ENCODE measurements at places on chromosomes 1 and 21.

DNA sequence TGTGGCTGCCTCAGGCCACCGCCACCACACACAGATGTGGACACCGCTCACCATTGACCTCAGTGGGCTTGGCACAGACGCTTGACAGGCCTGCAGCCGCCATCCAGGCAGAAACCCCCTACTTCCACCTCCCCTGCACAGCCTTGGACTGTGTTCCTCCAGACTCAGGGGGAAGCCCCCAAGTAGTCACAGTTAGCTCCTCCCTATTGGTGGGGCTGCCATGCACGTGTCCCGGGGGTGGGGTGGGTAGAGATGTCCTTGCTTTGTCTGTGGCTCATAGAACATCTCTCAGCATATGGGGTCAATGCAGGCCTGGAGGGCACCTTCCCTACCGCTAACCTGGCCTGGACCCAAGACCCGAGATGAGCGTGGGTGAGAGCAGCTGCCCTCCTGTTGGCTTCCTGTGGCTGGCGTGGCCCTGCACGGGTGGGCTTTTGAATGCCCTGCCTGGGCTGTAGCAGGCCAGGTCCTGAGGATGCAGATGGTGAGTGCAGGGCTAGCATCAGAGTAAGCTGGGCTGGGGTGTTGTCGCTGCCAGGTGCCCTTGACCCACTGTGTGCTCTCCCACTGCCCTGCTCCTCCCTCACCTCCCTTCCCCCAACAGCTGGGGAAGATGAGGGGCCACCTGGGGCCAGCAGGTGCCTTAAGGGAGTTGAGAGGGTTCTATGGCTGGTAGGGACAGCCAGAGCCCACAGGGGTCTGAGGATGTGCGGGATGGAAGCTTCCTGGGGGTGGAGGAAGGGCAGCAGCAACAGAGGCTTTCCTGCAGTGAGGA is 6.2 kb downstream of the CROCC start:
- DNase-seq: no peak

DNA sequence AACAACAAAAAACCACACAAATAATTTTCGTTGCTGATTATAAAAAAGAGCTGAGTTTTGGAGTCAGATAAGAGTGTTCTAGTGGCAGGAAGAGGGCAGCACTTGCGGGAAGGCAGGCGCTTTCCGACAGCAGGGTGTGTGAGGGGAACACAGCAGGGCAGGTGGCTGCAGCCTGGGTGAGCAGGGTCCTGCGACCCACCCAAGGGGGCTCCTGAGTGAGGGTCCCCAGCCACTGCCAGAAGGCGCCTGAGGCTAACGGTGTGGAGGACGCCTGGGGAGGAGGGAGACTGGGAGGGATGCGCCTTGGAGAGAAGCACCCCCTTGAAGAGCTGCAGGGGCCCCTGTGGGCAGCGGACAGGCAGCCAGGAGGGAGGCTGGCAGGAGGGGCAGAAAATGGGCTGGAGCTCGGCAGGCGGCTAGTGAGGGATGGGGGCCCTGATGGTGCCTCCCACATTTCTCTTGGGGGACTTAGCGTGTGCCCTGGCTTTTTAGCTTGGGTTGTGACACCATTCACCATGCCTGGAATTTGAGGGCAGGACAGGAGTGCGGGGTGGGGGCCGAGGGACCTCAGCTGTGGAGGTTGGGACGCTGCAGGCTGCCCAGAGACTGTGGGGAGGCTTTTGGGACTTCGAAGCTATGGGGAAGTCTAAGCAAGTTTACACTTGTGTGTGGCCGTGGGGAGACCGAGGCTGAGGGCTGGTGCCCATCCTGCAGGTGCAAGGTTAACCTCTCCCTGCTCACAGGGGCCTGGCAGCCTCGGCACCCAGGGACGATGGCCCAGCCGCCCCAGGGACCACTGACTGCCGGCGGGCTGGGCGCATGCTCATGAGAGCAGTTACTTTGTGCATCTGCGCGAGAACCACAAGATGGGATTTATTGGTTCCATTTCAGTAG is 111.4 kb downstream of the SIK1 start:
- no peak for DNase-seq

- DNase-seq: no peak
Observed at GRCh38 chr1:162087111-162087510, 17.6 kb downstream of the NOS1AP start.

DNA sequence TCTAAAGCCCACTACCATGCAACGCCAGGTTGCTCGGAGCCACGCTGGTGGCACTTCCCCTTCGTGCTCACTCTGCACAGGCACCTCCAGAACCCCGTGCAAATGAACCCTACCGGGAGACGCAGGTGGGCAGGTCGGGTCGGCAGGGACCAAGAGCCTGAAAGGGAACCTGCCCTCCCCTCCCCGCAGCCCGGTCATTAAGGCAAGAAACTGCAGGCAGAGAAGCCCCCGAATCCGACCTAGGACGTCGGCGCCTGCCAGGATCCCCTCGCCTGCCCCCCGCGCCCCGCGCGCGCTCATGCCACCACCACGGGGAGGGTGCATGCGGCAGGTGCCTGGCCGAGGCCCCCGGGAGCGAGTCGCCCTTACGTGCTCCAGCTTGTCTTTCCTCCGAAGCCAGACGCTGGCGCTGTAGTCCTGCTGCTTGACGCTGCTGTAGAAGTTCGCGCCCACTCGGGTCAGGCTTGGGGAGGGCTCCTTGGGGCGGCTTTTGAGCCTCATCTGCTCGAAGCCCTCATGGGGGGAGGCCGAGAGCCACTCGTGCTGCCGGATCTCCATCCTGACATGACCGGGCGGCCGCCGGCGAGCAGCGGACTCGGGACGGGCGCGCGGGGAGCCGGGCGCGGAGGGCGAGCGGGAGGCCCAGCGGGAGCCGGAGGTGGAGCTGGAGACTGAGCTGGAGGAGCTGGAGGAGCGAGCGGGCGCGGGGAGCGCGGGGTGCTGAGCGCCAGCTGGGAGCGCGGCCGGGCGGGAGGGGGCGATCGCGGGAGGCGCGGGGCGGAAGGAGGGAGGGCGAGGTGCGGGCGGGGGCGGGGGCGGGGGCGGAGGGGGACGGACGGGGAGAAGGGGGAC is 552 bp downstream of the PLD5 start:
- no peak for DNase-seq

DNA sequence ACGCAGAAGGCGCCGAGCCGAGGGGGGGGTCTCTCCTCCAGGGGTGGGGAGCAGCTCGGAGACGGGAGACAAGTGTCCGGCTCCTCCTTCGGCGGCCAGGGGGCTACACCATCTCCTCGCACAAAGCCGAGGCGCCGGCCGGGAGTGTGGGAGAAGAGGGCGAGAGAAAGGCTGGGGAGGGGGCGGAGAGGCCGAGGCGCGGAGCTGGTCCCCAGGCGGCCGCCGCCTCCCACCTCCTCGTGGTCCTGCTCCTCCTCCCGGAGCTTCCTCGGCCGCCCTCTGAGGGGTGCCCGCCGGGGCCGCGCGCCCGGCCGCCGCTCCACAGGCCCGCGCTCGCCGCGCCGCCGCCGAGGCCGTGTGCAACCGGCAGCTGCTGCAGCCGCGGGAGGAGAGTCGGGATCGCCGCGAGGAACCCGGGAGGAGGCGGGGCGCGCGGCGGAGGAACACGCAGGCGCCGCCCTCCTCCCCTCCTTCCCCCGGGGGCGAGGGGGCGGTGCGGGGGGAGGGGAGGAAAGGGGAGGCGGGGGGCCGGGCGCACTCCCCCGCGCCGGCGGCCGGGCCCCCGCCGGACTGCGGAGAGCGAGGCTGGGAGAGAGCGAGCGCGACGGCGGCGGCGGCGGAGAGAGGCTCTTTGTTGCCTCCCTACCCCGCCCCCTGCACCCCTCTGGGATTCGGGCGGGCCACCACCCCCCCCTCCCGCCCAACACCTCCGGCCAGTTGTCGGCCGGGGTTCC is at the start of gene ENAH:
Gene ENAH, minus strand, starts transcription at position 395 of the 734 bp plus-strand sequence. CDS start 433 bp downstream, outside the sequence.
- DNase-seq: peak; percentile 51

GRCh38 chr1:160747717-160748116 is 8.7 kb downstream of the SLAMF7 start:
- no peak for DNase-seq

GRCh38 chr1:44261962-44262361 is 48.7 kb downstream of the DMAP1 start:
- no peak for DNase-seq

- DNase-seq: no peak
Observed at GRCh38 chr1:206136241-206136640, 19.1 kb upstream of the AVPR1B start.

GRCh38 chr21:44285138-44285992 is at the start of gene AIRE:
TSS of gene AIRE (plus strand) at chr21:44285876. CDS start at chr21:44286007, 131 bp downstream.
- DNase-seq: no peak

DNA sequence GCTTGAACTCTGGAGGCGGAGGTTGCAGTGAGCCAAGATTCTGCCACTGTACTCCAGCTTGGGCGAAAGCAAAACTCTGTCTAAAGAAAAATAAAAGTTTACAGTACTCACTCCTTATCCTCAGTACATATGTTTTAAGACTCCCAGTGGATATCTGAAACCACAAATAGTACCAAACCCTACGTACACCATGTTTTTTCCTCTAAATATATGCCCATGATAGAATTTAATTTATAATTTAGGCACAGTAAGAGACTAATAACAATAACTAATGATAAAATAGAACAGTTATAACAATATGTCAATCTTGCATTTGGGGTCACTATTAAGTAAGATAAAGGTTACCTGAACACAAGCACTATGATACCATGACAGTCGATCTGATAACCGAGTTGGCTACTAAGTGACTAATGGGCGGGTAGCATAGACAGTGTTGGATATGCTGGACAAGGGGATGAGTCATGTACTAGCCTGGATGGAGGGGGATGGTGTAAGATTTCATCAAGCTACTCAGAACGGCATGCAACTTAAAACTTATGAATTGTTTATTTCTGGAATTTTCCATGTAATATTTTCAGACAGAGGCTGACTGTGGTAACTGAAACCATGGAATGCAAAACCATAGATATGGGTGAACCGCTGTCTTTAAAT is 43.7 kb downstream of the ST7L start:
- no peak for DNase-seq

DNA sequence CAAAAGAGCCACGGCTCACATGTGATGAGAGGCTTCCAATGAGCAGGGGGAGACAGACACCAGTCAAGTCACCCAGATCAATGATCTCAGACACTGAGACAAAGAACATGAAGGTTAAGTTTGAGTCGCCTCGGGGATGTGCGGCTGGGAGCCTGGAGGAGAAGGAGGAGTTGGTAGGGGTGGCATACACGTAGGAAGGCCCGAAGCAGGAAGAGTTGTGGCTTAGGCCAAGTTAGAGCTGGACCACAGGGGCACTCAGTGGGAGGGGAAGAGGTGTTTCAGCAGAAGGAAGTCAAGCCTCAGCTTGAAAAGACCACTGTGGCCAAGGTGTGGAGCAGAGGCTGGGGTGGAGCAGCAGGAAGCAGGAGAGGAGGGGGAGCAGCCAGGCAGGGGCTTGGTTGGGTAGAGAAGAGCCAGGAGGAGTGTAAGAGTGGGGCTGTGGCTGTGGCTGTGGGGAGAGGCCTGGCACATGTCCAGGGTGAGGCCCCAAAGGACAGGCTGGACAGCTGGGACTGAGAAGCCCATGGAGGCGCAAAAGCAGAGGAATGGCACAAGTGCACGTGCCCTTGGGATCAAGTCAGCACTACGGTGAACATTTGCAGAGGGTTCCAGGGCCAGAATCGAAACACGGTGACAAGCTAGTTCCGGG is 27.6 kb downstream of the CTNNBIP1 start:
- DNase-seq: no peak

- no peak for DNase-seq
Observed at GRCh38 chr1:197062692-197063091, 4.4 kb downstream of the F13B start.

DNA sequence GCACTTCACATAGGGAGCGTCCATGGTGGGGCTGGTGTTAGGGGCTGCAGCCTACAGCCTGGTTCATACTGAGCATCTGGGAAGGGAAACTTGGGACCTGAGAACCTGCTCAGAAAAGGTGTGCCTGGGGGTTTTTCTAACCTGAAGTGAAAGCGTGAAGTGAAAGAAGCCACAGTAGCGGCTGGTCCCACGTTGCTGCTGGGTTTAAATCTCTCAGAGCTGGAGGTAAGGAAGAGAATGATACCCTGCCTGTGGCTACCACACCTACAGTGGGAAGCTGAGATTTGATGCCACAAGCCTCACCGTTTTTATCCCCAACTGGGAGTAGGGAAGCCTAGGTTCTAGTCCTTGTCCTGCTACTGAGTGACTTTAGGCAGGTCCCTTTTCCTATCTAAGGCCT is 21.0 kb upstream of the FUCA1 start:
- DNase-seq: no peak

- DNase-seq: no peak
Observed at GRCh38 chr1:39690225-39690624, 1.0 kb downstream of the HPCAL4 start.

DNA sequence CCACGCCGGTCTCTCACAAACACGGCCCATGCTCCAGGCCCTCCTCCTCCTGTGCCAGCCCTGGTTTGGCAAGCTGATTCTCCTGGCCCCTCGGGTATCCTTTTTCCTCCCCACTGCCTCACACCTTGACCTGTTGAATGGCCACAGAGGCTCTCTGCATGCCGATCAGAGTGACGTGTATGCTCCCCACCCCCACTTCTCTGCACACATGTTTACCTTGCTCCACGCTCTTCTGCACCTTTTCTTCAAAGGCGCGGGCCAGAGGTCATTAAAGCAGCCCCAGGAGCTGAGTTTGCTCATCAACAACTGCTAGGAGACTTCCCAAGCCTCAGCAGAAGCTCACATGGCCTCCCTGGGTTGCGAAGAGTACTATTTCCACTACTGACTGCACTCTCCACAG is 139.3 kb upstream of the EDN2 start:
- no peak for DNase-seq

DNA sequence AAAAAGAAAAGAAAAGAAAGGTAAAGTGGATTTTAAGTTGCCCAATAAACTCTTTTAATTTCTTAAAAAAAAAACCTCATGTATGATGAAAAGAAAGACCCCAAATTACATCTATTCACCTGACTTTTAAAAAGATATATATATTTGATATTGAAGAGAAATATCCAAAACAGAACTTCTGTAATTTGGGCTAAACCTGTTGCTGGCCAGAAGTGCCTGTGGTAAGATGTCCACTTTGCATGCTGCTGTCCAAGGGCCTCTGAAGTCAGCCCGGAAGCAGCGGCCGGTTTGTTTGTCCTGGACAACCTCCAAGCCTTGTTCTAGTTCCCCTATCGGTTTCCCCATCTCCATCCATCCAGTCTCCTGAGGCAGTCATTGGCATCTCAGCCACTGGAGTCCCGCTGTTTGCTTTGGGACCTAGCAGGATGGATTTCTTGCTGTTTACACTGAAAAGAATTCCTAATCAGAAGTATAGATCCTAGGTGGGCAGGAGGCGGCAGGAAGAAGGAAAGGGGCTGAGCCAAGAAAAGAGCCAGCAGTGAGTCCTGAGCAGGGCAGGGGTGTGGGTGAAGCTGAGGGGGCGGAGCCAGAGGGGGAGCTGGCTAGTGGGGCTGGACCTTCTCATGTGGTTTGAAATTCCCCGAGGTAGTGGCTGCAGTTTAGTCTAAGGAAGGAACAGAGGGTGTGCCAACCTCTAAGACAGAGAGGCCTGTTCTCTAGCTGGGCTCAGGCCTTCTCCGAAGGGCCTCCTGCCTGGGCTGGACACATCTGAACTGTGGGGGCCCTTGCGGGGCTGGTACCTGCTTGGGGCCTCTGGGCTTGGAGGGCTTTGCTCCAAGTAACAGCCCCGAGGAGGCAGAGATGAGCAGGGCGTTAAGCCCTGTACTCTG is 3.3 kb downstream of the NCMAP start:
- no peak for DNase-seq

- DNase-seq: no peak
Observed at GRCh38 chr1:187537936-187538335, 709.2 kb downstream of the PLA2G4A start.

All from DMS 273 treated with DMSO at 0.1 percent for 48 hours (cell line).